ENCODE measurements at places on chromosomes 3 and 15. TPM values are rescaled to one million over a fixed set of nuclear protein-coding genes. Genes with fewer than 3 reads are reported as not detected.

Gene TNFAIP8L3
- 5.1 TPM for total RNA-seq

Gene SLC35G2
- total RNA-seq = 15.1 TPM

Gene CACNA1D
- not detected for total RNA-seq

Gene ZNF80
- total RNA-seq = not detected

Gene CKMT1B
- not detected for total RNA-seq

Gene CCR5
- total RNA-seq = 11.0 TPM

Gene PYGO1
- 3.7 TPM for total RNA-seq

Gene RFX7
- total RNA-seq = 8.6 TPM

Gene GPR87
- total RNA-seq = not detected

Gene AGTR1
- 195 TPM for total RNA-seq

Gene ZNF860
- 0.38 TPM for total RNA-seq

Gene SLC27A2
- 0.44 TPM for total RNA-seq

Gene SLC30A4
- total RNA-seq = 9.0 TPM

Gene FETUB
- total RNA-seq = not detected

Gene ACAA1
- total RNA-seq = 69.0 TPM

Gene AMT
- 2.0 TPM for total RNA-seq

Gene SH3GL3
- total RNA-seq = not detected

Gene SERINC4
- not detected for total RNA-seq

Gene GPR62
- not detected for total RNA-seq

Gene MEX3B
- total RNA-seq = 2.2 TPM

Gene GRIP2
- total RNA-seq = 1.5 TPM

Gene ADGRG7
- total RNA-seq = not detected

Gene C3orf49
- total RNA-seq = not detected

Gene IL5RA
- total RNA-seq = 0.19 TPM
